ENCODE measurements at places on chromosomes 12 and 14.

GRCh38 chr14:64815257-64815656 is 64.5 kb downstream of the SPTB start:
- DNase-seq = no peak

DNA sequence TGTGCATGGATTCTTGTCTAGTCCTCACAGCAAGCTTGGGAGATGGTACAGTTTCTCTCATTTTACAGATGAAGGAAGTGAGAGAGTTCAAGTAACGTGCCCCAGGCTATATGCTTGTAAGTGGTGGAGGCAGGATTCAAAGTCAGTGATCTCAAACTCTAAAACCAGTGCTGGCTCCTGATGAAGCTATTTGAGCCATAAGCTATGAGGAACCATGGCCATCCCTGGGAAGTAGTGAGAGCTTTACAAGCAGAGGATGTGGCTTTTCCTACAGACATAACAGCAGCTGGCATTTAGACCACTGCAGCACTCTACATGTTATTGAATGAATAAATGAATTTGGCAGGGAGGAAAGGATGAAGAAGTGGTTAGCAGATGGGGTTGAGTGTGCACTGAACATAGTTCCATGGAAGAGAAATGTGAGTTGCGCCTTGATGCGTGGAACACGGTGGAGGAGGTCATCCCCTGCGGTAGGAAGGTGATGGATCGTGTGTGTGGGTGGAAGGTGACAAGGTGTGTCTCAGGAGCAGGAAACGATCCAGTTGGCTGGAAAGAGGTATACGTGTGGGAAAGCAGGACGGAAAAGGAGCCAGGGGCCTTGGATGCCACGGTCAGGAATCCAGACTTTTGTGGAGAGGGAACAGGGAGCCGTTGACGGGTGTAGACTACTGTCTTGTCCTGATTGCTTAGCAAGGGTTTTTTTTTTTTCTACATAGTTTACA is 65.2 kb downstream of the RFX4 start:
- DNase-seq = no peak

- no peak for DNase-seq
Observed at GRCh38 chr12:29662734-29663323, 120.9 kb downstream of the TMTC1 start.

DNA sequence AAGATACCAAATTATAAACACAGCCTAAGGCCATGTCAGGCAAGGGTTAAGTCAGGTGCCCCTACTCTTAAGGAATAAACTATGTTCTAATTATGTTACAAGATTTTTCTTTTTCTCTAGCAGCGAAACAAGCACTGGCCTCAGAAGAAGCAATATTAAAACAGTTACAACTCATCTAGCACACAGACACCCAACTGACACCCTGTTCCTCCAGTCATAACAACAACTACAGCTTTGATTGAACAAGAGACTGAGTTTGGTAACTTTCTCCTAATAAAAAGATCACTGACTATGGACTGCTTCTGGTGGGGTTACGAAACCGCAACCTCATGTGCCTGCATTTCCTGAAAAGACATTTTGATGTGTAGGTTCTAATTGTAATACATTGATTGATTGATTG is 3.3 kb upstream of the DAO start:
- no peak for DNase-seq

DNA sequence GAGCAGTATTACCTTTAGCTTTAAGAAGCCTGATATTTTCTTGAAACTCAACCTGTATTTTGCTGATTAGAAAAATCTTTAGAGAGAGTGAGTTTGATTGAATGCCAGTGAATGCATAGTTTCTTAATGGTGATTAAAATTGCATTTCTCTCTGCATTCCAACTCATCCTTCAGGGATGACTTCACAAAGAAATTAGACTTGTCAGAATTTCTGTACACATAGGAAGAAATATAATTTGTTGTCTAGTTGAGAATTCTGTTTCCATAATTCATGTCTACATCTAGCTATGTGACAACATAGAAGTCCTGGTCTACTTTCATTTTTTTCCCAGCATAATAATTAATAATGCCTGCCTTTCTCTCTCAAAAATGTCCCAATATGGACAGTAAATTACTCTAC is 136.6 kb downstream of the OTOGL start:
- DNase-seq = no peak

DNA sequence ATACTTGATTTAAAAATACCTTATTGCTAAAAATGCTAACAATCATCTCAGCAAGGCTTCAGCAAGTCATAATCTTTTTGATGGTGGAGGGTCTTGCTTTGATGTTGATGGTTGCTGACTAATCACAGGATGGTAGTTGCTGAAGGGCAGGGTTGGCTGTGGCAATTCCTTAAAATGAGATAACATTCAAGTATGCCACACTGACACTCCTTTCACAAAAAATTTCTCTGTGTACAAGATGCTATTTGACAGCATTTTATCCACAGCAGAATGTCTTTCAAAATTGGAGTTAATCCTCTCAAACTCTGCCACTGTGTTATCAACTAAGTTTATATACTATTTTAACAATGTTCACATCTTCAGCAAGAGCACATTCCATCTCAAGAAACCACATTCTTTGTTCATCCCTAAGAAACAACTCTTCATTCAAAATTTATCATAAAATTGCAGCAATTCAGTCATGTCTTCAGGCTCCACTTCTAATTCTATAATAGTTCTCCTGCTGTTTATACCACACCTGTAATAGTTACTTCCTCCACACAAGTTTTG is 16.1 kb downstream of the SCAF11 start:
- no peak for DNase-seq

- no peak for DNase-seq
Observed at GRCh38 chr12:72270961-72271360, 1.2 kb upstream of the TRHDE start.

DNA sequence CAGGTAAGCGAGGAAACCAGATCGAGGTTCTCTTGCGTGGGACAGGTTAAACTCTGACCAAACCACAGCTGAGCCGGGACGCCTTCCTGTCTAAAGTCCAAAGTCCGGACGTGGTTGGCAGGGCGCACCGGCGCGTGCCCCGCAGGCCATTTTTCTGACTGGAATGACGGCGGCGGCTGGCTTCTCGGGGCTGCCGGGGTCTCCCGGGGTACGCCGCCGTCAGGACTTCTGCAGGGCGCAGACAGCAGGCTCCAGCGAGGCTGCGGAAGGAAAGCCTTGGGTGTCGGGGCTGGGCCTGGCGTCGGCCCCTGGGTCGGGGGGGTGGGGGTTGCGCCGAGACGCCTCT is 32.8 kb downstream of the MIA2 start:
- no peak for DNase-seq

DNA sequence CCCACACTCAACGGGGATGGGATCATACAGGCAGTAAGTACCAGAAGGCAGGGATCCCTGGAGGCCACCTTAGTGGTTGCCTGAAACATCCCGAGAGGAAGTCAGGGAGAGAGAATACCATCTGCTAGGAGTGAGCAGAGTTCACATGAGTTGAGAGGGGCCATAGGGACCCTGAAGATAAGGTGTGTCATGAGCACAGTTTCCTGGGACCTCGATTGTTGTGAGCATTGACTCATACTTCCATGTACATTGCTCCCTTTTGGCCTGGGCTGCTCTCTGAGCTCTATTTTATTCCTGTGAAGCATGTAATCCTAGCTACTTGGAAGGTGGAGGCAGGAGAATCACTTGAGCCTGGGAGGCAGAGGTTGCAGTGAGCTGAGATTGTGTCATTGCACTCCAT is 120.5 kb downstream of the TBC1D30 start:
- no peak for DNase-seq

DNA sequence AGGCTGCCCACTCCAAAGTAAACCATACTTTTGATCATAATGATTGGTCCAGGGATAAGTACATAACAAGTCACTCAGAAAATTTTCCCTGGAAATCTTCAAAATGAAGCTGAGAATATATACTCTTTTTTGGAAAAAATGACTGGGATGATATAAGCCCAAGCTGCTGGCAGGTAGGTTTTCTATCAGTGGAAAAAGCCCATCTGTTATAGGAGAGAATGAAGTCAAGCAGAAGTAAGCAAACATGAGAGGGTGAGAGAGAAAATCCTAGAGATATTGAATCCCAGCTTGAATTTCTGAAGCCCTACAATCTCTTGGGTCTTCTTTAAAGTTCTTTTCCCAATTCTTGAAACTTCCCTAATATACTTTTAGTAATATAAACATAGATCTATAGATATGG is 37.3 kb upstream of the ZDHHC17 start:
- no peak for DNase-seq

- no peak for DNase-seq
Observed at GRCh38 chr12:123075646-123076171, 75.2 kb downstream of the PITPNM2 start.

GRCh38 chr14:70192915-70193314 is 4.2 kb upstream of the SLC8A3 start:
- DNase-seq = no peak

All from MV-4-11 (cell line).